ENCODE measurements at places on chromosomes 2 and 18.

DNA sequence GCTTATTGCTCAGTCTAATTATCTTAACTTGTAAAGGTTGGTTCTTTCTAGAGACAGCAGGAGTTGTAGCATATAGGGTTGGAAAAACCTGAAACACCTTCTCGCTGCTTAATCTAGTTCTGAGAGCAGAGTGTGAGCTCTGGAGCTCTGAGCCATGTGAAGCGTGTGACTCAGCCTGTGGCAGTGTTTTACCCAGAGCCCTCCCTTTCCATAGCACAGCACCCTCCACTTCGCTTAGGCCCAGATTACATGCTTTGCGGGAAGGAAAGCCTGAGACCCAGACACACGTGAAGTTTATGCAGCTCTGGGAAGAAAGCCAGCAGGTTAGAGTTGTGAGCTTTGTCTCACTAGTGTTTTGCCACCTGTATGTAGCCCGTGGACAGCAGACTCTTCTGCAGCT is 74.5 kb downstream of the INPP4A start:
- DNase-seq = no peak

DNA sequence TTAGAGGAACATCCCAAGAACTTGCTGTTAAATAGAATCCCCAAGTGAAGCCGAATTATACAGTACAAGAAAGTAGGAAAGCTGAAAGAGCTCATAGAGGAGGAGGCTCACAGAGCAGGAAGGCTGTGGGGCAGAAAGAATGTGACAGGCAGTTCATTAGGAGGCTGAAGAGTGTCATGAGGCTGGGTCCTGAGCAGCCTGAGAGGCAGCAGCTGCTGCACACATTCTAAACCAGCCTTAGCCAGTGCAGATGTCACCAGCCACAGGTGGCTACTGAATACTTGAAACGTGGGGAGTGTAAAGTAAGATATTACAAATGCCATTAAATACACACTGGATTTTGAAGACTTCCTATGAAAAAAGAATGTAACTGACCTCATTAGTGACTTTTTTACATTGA is 490.2 kb upstream of the KLHL29 start:
- no peak for DNase-seq

DNA sequence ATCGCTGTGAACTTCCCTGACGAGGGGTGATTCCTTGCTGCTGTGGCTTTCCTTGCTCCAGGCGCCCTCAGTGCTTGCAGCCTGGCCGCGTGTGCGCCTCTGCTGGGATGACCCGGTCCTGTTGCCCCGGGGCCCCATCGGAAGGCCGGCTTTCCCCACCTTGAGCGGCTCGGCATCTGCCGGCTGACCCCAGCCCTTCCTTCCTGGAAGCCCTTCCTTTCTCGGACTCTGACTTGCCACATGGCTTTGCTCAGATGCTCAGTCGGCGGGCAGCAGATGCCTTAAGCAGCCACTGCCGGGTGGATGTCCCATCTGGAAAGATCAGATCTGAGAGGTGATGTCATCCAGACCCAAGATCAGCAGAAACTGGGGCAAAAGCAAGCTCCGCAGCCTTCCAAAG is 100.5 kb upstream of the ODC1 start:
- no peak for DNase-seq

GRCh38 chr2:19299522-19299921 is 58.9 kb downstream of the OSR1 start:
- no peak for DNase-seq

- no peak for DNase-seq
Measured at GRCh38 chr2:133607679-133608078, 39.4 kb upstream of the NCKAP5 start.

- no peak for DNase-seq
Measured at GRCh38 chr2:146412625-146413024, 1432.2 kb upstream of the ACVR2A start.

GRCh38 chr2:191318037-191318728 is 73.0 kb downstream of the MYO1B start:
- no peak for DNase-seq

GRCh38 chr18:23887035-23887434 is 127.5 kb upstream of the TTC39C start:
- no peak for DNase-seq

- DNase-seq = no peak
Measured at GRCh38 chr2:106095478-106096298, 98.4 kb downstream of the UXS1 start.

DNA sequence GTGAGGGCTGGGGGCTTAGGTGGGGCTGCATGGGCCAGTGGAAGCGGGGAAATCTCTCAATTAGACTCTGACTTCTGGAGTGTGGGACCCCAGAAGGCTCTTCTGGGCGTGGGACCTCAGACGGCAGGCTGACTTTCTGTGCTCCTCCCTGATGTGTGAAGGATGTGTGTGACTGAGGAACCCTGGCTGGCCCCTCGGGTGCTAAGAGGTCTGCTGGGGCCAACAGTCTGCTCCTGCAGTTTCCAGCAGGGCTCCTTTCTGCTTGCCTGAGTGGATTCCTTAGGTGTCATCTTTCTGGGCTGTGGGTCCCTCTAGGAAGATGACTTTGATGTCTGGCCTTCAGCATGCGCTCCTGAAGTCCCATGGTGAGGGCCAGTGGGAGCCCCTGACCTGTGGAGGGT is 167.5 kb downstream of the DYSF start:
- DNase-seq = no peak

- no peak for DNase-seq
Measured at GRCh38 chr18:9348766-9349165, 14.2 kb downstream of the TWSG1 start.

DNA sequence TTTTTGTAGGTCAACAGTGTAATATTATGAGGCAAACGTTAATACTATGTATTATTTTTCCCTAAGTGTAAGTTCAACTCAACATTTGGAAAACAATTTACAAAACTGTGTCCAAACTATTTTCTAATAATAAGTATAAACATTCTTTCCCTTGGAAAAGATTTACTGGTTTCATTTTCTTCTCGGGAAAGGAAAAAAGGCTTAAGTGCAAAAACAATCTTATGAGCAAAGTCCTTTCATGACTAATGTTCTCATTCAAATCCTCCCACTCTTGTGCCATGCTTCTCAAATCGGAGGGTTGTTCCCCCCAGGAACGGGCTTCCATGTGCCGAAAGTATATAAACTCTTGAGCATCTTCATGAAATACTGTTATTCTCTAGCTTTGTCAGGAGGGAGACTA is 19.8 kb upstream of the L3MBTL4 start:
- DNase-seq = no peak

DNA sequence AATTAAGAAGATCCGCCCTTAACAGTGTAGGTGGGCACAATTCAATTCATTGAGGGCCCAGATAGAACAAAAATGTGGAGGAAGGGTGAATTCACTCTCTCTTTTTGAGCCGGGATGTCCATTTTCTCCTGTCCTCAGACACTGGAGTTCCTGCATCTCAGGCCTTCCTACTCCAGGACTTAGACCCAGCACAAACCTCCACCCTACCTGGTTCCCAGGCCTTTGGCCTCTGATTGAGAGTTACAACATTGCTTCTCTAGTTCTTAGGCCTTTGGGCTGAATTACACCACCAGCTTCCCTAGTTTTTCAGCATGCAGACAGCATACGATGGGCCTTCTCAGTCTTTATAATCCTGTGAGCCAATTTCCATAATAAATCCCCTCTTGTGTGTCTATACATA is 87.8 kb upstream of the TMEM17 start:
- no peak for DNase-seq

DNA sequence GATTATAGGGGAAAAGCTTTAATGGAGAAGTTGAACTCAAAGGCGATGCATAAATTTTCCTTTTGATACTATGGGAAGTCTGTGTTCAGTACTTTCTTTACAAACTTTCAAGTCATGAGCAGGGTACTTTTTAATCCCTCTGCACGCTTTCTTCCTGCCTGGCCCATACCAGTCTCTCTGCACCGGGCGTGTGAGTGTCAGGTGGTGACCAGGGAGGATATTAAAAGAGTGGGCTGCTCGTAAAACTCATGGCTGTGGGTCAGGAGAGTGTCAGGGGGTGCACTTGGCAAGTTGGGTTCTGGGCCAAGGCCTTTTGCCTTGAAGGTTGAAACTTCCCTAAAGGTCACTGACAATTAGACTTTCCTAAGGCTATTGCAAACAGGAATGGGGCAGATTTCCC is 367.8 kb downstream of the GPD2 start:
- no peak for DNase-seq

GRCh38 chr2:178860551-178860950 is 53.3 kb upstream of the TTN start:
- DNase-seq = no peak

DNA sequence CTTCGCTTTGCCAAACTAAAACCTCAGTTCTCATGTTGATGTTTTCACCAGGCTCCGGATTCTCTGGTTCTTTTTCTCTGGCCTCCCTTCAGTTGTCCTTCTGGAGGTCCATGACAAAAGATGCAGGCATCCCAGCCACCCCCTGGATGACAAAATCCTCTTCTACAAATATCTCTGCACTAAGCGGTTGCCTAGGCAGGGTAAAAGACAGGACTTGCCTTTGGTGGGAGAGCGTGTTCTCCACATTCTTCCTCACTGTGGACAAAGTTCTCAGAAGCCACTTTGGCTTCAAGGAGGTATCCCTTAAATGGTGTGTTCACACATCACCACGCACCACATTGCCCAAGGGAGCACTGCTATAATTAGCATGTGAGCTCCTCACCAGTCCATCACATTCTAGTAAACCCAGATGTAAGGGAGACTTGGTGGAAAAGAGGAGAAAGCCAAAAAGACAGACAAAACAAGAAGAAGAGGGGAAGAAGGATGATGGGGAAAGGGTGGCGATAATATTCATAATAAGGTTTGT is 23.6 kb upstream of the MRPL33 start:
- no peak for DNase-seq

DNA sequence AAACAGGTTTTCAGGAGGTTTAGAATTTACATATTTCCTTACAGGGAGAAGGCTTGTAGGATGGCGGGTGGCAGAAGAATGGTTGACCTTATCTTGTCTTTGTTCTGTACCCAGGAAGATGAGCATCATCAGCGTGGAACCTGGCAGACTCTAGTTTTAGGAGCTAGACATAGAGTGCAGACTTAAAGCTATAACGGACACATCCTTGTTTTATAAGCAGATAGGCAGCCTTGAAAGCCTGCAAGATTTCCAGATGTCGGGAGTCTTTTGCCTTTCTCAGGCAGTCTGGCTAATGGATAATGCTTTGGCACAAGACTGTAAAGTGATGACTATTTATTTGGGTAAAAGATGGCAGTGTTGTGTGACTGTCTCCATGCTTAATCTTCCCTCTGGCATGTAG is 11.7 kb downstream of the AQP12B start:
- no peak for DNase-seq

GRCh38 chr18:8799001-8799400 is 93.6 kb downstream of the MTCL1 start:
- no peak for DNase-seq

DNA sequence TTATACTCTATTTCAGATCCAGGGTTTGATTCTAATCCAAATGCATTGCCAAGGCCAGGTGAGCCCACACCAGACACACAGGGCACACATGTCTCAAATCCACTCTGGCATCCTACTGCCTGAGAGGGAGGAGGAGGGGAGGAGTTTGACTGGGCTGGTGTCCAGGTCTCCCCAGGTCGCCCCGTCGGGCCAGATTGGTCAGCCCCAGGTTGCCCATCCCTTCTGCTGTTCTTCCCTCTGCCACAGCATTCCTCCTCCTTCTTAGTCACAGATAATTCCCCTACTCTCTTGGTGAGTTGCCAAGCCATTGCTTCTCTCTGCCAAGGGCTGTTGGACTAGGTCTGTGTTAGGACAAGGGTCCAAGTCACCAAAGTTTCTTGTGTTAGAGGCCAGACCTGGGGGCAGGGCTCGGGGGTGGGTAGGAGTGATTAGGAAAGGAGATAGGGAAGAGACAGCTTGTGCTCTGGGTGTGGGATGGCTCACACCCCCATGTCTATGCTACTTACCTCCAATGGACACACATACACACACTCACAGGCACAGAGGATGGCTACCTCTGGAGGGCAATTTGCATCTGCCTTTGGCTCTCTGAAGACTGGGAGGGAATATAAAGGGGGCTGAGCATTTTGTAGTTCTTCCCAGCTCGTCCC is 2.5 kb upstream of the EGR4 start:
- no peak for DNase-seq

DNA sequence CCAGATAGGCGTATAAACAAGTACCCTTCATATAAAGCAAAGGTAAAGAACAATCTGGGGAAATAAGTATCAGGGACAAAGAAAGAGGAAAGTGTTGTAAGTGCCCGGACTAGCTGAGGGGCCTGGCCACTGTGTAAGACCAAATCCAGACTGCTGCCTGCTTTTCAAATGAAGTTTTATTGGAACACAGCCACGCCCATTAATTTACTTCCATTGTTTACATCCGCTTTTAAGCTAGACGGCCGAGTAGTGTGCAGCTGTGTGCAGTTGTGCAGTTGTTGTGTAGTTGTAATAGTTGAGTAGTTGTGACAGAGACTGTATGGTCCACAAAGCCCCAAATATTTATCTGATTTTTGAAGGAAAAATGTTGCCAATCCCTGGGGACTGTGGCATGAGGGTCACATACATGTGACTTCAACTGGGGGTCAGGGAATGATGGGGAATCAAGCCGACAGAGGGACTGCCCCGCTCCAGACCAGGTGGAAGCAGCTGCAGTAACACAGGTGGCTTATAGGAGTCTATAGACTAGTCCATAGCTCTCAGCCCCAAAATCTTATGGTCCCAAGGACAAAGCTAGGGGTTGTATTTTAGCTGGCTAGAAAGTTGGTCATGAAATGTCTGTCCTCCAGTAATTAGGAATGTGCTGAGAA is 30.0 kb downstream of the FHL2 start:
- DNase-seq = no peak

- DNase-seq = no peak
Measured at GRCh38 chr2:27756544-27757498, 14.7 kb upstream of the MRPL33 start.

- DNase-seq = no peak
Measured at GRCh38 chr2:191187105-191187829, 36.5 kb upstream of the STAT4 start.

DNA sequence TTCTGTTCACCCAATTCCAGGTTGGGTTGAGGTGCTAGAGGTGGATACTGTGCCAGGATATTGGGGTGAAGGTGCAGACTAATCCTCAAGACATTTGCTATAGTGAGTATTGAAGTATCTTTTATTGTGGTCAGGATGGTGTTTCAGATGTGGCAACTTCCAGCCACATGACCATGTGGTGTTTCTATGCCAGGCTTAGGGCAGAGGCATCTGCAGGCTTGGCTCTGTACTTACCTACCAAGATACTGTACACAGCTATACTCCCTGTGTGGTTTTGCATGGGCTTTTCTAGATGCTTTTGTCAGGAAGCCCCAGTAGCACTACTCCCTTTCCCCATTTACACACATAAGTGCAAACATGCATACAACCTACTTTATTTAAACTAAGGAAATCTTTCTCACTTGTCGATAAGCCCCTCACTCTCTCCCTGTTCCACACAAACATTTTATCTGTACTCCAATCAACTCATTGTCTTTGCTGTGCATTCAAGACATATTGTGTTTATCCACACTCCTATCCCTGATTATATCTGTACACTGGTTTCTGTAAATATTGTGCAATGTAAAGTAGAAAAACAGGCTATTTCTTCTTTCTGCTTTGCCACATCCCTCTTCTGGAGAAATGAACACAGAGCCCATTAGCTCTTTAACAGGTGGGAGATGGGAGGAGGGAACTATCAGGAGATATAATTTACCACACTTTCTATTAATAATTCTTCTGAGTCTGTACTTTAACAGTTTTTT is 12.3 kb downstream of the ARL6IP6 start:
- DNase-seq = no peak

- no peak for DNase-seq
Measured at GRCh38 chr18:67788310-67789164, 272.0 kb upstream of the DSEL start.

GRCh38 chr18:7755753-7756475 is 188.8 kb downstream of the PTPRM start:
- no peak for DNase-seq

- no peak for DNase-seq
Measured at GRCh38 chr2:217070043-217070430, 210.2 kb upstream of the TNP1 start.

Data from hippocampal formation (tissue), 2 donors.